ENCODE measurements at places on chromosomes 6 and 20. TPM values are rescaled to one million over a fixed set of nuclear protein-coding genes. Genes with fewer than 3 reads are reported as not detected.

GRCh38 chr6:24064832-24065231 lies 61.2 kb upstream of the NRSN1 start:
- no peak for DNase-seq

DNA sequence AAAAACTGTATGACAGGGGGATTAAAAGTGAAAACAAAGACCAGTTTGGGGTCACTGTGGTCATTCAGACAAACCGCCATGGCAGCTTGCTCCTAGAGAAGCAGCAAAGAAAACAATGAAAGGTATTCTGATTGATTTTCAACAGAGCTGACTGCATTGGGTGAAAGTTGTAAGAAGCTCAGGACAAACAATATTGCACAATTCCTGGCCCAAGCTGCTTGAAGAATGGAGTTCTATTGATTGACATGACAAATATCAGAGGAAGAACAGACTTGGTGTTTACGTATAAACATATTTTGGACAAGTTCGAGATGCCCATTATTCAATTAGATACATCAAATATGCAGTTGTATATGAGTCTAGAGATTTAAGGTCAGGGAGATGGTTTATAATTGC lies 62.0 kb downstream of the TRIM38 start:
- DNase-seq, result no peak

The LINC00237 gene
- not detected for total RNA-seq

DNA sequence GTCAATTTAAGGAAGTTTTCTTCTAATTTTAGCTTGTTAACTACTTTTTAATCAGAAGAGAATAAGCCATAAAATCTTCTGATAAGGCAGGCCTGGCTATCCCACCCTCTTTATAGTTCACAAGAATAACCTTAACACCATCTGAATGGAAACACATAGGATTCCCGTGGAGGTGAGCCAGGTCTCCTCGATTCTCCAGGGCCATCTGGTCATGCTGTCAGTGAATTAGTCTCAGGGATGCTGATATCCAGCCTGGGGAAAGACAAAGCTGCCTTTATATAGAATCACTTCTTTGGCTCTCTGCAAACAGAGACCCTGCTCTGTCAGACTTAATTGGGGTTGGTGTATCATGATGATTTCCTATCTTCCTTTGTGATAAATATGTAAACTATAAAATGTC lies 30.1 kb upstream of the TAGAP start:
- no peak for DNase-seq

DNA sequence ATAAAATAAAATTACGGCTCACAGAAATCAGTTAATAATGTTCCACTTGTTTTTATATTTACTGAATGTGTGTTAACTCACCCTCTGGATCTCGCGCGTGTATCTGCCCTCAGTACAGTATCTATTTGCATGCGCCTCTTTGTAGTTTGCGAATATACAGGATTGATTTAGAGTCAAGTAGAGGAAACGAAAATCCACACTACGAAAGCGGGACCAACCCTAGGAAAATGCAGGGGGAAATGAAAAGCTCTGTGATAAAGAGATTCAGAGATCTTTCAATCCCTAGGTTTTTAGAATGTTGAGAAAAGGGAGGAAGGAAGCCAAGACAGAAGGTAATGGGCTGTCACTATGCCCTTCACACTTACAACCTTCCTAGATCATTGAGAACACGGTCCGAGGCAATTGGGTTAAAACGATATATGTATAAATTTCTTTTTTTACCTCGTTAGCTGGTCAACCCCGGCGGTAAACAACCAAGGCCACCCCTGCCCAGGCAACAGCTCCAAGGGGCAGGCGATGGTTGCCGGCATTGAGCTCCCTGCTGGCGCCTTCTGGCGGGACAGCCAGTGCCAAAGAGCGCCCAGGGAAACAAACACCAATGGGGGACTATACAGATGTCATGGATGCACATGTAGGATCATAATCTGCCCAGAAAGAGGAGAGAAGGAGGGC lies 792 bp upstream of the FUT9 start:
- no peak for DNase-seq

The ROMO1 gene
- 223 TPM for total RNA-seq

DNA sequence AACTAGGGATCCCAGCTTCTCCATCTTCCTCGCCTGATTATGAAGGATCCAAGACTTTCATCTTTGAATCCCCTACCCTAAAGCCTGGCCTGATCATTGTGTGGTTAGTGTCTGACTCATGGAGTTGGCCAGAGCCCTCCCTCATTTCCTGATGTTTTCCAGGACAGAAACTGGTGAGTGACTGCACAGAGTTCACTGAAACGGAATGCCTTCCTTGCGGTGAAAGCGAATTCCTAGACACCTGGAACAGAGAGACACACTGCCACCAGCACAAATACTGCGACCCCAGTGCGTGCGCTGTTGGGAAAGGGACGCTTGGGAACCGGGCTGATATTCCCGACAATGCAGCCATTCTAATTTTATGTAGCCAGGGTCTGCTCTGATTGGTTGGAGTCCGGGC lies 4.0 kb downstream of the CD40 start:
- peak; percentile 59 for DNase-seq

The ADIG gene
- total RNA-seq, result not detected

- no peak for DNase-seq
Observed at GRCh38 chr6:64428186-64428585, 792.6 kb downstream of the PHF3 start.

DNA sequence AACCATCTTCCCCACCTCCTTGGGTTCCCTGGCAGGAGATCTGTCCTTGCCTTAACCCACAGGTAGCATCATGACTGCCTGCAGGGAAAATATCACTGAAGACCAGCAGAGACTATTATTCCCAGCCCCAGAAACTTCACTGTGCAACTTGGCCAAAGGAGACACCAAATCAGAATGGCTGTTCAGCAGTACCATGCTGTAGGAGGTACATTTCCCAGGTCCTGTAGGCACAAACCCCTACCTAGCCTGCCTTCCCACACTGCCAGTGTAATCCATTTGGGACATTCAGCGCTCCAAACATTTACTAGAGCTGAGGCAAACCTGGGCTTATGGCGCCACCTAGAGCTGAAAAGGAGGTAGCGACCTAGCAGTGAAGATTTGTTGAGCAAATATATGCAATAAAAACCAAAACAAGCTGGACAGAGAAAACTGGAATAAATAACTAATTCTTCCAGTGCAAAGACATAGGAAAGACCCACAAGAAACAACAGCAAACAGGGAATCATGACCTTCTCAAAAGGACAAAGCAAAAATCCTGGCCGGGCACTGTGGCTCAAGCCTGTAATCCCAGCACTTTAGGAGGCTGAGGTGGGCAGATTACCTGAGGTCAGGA lies 60.3 kb downstream of the VTA1 start:
- DNase-seq, result peak; percentile 64

GRCh38 chr6:90537723-90538258 lies 49.1 kb downstream of the MAP3K7 start:
- no peak for DNase-seq

DNA sequence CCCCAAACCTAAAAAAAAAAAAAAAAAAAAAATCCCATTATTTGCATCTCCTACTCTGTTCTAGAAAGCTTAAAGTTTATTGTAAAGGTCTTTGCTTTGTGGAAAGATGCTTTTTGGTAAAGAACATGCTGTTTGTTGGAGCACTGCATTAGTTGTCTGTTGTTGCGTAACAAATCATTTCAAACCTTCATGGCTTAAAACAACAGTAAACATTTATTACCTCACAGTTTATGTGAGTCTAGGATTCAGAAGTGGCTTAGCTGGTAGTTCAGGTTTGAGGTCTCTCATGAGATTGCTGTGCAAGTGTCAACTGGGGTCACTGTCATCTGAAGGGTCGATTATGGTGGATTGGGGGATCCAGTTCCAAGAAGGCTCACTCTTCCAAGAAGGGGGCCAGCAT lies 155.2 kb upstream of the ZFP64 start:
- DNase-seq, result no peak

DNA sequence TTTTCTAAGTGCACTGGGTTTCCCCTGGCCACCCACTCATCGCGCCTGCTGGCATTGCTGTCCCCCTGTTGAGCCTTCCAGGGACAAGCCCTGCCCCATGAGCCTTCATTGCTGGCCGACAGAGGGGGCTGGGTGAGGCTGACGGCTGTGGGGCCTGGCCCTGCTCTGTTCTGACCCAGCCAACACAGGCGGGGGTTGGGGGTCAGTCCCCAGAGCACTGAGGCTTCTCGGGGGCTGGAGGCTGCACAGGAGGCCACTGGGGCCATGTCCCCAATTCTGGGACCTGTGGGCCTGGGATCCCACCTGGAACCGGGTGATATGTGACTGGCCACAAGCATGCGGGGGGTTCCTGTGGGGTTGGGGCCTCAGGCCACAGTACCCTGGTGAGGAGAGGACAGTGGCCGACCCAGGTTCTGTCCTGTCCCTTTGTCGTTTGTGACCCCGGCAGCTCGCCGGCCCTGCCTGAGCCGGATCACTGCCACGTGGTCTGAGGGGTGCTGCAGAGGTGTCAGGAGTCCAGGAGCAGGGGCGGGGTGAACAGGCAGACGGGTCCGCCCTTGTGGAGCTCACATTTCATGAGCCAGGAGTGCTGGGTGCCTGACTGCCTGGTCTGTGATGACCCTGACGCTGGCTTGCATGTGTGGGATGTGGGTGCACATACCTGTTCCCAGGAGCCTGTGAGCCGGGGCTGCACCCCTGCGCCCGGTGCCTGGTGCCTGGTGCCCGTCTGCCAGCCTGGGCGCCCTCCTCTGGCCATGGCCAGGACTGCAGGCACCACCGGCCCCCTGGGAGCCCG lies 2.1 kb upstream of the COL20A1 start:
- DNase-seq, result peak; percentile 11

The SLC26A8 gene
- total RNA-seq, result not detected

GRCh38 chr20:47789764-47790579 lies 4.7 kb upstream of the SULF2 start:
- DNase-seq, result peak; percentile 70

DNA sequence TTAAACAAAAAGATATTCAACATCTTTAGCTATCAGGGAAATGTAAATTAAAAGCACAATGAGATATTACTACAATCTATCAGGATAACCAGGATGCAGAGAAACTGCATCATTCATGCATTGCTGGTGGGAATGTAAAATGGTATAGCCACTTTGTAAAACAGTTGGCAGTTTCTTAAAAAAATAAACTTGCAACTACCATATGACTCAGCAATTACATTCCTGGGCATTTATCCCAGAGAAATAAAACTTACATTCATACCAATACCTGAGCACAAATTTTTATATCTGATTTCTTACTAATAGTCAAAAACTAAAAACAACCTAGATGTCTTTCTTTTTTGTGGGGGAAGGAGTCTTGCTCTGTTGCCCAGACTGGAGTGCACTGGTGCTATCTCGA lies 190.3 kb upstream of the TAB2 start:
- peak; percentile 73 for DNase-seq

The ZNF165 gene
- total RNA-seq, result 0.28 TPM

The OXT gene
- not detected for total RNA-seq

The TCF21 gene
- total RNA-seq, result 6.6 TPM

GRCh38 chr6:134882426-134883038 lies 67.4 kb downstream of the ALDH8A1 start:
- DNase-seq, result peak; percentile 79

The CRISP3 gene
- not detected for total RNA-seq

DNA sequence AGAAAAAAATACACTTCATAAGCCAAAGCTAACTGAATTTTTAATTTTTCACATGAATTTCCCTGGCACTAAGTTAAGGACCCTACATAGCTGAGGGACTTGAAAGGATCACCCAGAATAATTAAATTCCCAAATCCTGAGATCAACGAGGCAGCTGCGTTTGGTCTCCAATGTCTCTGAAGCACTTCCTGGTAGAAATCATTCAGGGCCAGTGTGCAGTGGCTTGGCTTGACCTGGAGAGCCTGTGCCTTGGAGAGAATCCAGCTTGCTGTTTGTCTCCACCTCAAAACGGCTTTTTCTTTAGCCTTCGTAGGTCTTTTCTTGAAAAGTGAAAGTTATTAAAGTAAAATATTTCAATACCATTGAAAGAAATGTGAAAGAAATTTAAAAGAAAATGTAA lies 92.4 kb downstream of the SMOC2 start:
- no peak for DNase-seq

The PABPC1L gene
- total RNA-seq, result 4.7 TPM

DNA sequence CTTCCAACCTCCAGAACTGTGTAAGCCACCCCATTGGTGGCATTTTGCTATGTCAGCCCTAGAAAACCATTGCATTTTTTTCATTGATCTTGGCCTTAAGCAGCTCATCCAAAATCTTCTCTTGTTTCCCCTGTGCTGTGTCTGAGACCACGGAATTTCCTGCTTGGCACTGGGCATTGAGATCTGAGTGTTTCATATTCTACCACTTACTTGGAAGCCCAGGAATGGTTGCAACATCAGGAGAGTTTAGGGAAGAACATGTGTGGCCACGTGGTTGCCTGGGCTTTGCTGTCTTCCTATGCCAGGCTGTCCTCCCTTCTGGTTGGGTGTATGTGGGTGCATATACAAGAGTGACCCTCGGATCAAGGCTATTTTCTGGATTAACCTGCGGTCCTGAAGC lies 139.3 kb upstream of the PMEPA1 start:
- DNase-seq, result no peak

GRCh38 chr6:107184435-107184834 lies 69.1 kb upstream of the BEND3 start:
- DNase-seq, result no peak

Measured in IMR-90 (cell line).